Stimulated activated memory B cell treated with anti-CD40 and anti-IgM and Interleukin-4, amounts not matched to agents 10 μg/mL and 1 μg/mL and 100 μg/mL, for 72 hours (primary cell): ENCODE measurements at places on chromosomes 3 and 15.

GRCh38 chr3:37491776-37492175 lies 317.4 kb upstream of the LRRFIP2 start:
- ATAC-seq, result no peak

DNA sequence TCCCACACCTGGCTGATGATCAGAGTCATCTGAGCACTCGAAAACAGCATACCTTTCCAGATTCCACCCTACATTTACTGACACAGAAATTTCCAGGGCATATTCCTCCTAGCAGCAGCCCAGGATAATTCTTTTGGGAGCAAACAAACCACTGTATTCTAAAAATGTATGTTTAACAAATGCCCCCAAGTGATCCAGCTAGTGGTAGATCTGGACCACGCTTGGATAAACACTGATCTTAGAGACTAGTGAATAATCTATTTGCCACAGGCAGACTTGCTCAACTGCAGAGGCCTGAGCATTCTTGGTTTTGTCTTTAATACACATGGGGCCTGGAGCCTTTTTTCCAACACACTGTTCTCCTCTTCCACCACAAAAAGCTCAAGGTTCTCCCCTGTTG lies 89.6 kb downstream of the TM4SF4 start:
- no peak for ATAC-seq

DNA sequence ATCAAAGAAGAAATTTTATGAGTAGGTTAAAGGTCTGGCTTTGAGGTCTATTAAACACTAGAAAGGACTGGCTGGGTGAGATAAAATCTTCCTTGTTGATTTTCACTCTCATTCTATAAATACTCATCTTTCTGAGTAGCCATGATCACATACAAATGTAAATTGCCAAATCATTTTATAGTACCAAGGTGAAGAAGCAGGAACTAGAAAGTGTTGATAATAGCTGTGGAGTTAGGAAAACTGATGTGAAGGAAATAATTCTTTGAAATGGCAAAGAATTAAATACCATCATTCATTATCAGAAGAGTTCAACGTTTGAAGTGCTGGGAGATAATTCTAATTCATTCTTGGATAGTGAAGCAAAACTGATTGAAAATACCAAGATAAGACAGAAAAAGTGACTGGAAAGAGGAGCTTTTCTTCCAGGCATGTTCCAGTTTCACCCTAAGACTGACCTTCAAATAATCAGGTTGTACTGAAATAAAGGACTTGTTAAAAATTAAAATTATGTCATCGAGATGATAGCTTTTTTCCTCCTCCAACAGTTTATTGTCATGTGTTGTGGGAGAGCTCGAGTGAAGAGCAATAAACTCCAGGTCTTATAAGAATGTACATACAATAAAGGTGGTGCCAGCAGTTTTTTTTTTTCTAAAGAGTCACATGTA lies 17.4 kb downstream of the THBS1 start:
- no peak for ATAC-seq

DNA sequence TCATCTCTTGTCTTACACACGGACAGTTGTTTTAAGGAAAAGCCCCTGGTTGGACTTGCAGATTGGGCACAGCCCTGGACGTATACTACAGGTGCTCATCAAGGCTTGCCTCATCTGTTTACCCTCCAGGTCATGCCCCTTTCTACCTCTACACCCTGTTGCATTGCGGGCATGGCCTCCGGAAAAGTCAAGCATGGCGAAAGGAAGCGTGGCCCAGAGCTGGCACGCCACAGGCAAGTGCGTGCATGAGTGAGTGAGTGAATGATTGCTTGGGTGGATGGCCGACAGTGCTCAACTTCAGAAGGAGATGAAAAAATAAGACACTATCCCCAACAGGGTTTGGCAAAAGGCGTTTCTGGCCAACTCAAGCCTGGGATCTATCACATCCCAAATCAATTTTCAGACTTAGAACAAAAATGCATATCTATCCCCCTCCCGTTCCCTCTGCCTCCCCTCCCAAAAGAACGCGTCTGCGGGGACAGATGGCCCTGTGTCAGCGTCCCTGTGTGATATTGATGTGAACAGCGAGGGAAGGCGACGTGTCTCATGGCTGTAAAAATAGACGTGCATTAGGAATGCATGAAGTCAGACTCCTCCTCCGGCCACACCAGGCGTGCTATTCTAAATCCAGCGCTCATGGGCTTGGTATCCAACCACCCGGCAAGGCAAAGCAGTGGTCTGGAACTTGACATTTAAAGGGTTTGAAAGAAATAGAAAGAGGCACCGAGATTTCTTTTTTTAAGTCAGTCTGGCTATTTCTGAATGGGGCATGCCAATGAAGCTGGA lies 96.0 kb downstream of the RPLP1 start:
- no peak for ATAC-seq

- no peak for ATAC-seq
These were observed 92.8 kb downstream of the SRGAP3 start for GRCh38 chr3:9156604-9157003.

- no peak for ATAC-seq
These were observed 5.8 kb upstream of the PSTPIP1 start for GRCh38 chr15:76988867-76989780.

- no peak for ATAC-seq
These were observed 147.8 kb downstream of the SLCO3A1 start for GRCh38 chr15:92001307-92001706.

GRCh38 chr15:96285729-96286254 lies 44.7 kb upstream of the NR2F2 start:
- no peak for ATAC-seq

DNA sequence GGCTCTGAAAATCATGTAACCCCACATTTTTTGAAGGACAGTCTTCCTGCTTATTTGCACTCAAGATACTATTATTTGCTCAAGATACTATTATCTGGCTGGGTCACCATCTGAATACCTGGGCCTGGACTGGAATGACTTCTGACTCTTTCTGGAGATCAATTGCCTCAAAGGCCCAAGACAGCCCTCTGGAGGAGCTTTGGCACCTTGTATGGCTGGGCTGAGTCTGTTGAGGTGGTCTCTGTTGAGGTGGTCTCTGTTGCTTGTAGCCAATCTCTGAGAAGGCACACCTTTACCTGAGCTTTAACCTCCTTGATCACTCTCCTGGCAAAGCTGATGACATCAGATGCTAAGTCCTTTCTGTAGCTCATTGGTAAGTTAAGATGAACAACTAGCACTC lies 33.0 kb downstream of the SPATA12 start:
- no peak for ATAC-seq

- no peak for ATAC-seq
These were observed 28.5 kb downstream of the THBS1 start for GRCh38 chr15:39609166-39609916.
